ENCODE measurements at places on chromosomes 5 and 9.

- DNase-seq, result no peak
Measured at GRCh38 chr9:96858670-96859069, 4.4 kb upstream of the ZNF782 start.

GRCh38 chr9:134112561-134112960, 23.3 kb upstream of the WDR5 start:
- no peak for DNase-seq

GRCh38 chr5:148792744-148793143, 33.7 kb upstream of the ADRB2 start:
- DNase-seq, result no peak

GRCh38 chr9:98575379-98576346, 133.1 kb downstream of the GABBR2 start:
- peak; percentile 58 for DNase-seq

- DNase-seq, result no peak
Measured at GRCh38 chr9:71048280-71048679, 73.1 kb downstream of the TRPM3 start.

GRCh38 chr9:126474206-126474765, 139.4 kb upstream of the LMX1B start:
- no peak for DNase-seq

DNA sequence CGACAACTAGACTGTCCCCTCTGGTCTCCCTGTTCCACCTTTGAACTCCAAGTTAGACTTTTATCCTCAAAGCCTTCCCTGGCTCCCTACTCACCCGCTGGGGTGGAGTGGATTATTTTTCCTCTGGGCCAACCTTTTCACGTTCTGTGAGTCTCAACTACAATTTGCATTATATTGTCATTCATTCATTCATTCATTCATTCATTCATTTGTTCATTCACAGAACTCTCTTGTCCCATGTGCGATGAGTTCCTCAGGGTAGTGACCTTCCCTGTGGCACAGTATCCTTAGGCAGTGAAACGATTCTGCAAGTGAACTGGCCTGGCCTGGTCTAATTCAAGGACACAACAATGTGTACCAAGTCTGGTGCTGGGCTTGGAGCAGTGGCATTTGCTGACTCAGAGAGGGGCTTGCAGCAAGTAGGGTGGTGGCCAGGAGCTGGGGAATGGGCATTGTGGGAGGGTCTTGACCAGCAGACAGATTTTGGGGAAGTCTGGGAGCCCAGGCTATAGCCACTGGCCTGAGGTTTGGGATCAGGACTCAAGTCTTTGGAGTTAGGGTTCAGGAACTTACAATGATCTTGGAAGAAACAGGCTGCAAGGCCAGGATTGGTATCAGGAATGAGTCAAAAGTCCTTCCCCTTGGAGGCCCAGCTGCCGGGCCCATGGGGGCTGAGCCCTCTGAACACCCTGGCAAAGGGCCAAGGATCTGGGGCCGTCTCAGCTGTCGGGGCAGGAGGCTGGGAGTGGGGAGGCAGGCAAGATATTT, 37.2 kb upstream of the COL15A1 start:
- DNase-seq, result no peak
